ENCODE measurements at places on chromosomes 11 and 22.
A peak's percentile ranks its signal among the peaks of the same experiment; 100 is the strongest.

- peaks cover 4% of the 10 kb centered on the region for H3K27me3 ChIP-seq
- no peaks in the 10 kb centered on the region for H3K36me3 ChIP-seq
- H3K4me1 ChIP-seq = peaks cover 17% of the 10 kb centered on the region
- H3K27ac ChIP-seq = peak overlapping the region; percentile 55
These were observed 3.7 kb downstream of the INSC start for GRCh38 chr11:15118431-15118830.

- H3K27me3 ChIP-seq = no peaks in the 10 kb centered on the region
- no peak for DNase-seq
- no peak overlapping the region for H3K4me3 ChIP-seq
- H3K36me3 ChIP-seq = no peaks in the 10 kb centered on the region
- H3K27ac ChIP-seq = no peak overlapping the region
These were observed 13.4 kb upstream of the CTSD start for GRCh38 chr11:1776944-1777715.

DNA sequence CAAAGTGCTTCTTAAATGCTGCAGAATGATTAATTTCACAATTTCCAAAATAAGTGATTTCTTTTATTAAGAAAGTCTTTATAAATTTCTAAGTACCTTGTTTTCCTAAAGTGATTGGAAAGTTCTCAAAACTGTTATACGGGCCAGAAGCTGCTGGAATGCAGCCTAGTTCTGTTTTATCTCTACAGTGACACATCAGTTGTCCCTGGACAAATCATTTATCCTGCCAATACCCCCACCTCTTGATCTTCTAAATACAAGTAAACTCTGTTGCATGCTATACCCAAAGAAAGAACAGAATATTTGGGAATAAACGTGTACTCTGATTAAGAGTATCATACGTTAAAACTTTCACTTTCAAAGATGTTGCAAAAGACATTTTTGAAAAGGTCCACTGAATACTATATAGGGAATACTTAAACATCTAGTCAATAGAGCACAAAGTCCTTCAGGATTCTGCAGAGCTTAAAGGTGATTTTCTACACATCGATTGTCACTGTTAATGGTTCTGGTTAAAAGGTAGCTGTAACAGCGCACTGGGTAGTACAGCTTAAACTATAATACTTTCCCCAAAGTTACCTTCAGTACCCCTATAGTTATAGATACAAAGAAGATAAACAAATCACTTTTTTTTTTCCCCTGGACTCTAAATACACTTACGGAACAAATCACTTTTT, 92.1 kb upstream of the APOA1 start:
- H3K27me3 ChIP-seq = no peaks in the 10 kb centered on the region
- H3K4me3 ChIP-seq = peak overlapping the region; percentile 14
- H3K36me3 ChIP-seq = peaks cover 8% of the 10 kb centered on the region

- DNase-seq = no peak
- no peaks in the 10 kb centered on the region for H3K36me3 ChIP-seq
- peaks cover 59% of the 10 kb centered on the region for H3K27me3 ChIP-seq
- H3K27ac ChIP-seq = no peak overlapping the region
These were observed 2.1 kb downstream of the BARX2 start for GRCh38 chr11:129377739-129378138.

DNA sequence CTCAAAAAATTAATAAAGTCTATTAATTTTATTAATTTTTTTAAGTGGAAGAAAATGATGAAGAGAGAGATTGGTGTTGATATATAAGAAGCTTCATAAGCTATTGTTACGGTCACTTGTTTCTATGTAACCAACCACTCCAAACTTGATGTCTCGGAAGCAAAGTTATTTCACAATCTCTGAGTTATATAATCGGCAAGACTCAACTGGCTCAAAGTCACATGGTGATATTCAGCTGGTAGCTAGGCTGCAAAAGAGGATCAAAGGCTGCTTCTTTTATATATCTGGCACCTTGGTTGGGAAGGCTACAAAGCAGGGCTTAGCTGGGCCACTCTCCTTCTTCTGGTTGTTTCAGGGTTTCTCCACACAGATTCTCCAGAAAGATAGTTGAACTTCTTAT, 245.1 kb upstream of the ARHGAP42 start:
- no peak overlapping the region for H3K4me3 ChIP-seq
- H3K27ac ChIP-seq = no peak overlapping the region
- H3K27me3 ChIP-seq = no peaks in the 10 kb centered on the region
- H3K4me1 ChIP-seq = peaks cover 3% of the 10 kb centered on the region

DNA sequence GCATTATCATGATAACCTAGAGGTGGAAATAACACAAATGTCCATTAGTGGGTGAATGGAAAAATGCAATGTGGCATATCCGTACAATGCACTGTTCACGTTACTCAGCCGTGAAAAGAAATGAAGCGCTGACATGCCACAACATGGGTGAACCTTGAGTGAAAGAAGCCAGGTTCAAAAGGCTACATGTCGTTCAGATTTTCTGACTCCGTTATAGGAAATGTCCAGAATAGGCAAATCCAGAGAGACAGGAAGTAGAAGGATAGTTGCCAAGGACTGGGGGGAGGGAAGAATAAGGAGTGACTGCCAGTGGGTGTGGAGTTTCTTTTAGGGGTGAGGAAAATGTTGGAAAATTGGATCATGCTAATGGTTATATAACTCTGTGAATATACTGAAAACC, 133.8 kb downstream of the ATXN10 start:
- H3K4me1 ChIP-seq = peaks cover 6% of the 10 kb centered on the region
- no peaks in the 10 kb centered on the region for H3K27me3 ChIP-seq
- no peak for DNase-seq
- no peak overlapping the region for H3K4me3 ChIP-seq
- peaks cover 7% of the 10 kb centered on the region for H3K36me3 ChIP-seq

GRCh38 chr22:19092725-19093124, 29.5 kb downstream of the DGCR2 start:
- DNase-seq = no peak
- peaks cover 3% of the 10 kb centered on the region for H3K4me1 ChIP-seq
- H3K4me3 ChIP-seq = no peak overlapping the region
- H3K27me3 ChIP-seq = no peaks in the 10 kb centered on the region

GRCh38 chr22:34608540-34609115, 457.3 kb upstream of the ISX start:
- no peak overlapping the region for H3K27ac ChIP-seq
- H3K4me1 ChIP-seq = no peaks in the 10 kb centered on the region
- H3K36me3 ChIP-seq = no peaks in the 10 kb centered on the region
- no peak for DNase-seq

GRCh38 chr11:68044145-68044813, 5.5 kb downstream of the TCIRG1 start:
- no peak overlapping the region for H3K4me3 ChIP-seq
- H3K4me1 ChIP-seq = peaks cover 26% of the 10 kb centered on the region
- H3K27me3 ChIP-seq = peaks cover under 1% of the 10 kb centered on the region
- DNase-seq = no peak

DNA sequence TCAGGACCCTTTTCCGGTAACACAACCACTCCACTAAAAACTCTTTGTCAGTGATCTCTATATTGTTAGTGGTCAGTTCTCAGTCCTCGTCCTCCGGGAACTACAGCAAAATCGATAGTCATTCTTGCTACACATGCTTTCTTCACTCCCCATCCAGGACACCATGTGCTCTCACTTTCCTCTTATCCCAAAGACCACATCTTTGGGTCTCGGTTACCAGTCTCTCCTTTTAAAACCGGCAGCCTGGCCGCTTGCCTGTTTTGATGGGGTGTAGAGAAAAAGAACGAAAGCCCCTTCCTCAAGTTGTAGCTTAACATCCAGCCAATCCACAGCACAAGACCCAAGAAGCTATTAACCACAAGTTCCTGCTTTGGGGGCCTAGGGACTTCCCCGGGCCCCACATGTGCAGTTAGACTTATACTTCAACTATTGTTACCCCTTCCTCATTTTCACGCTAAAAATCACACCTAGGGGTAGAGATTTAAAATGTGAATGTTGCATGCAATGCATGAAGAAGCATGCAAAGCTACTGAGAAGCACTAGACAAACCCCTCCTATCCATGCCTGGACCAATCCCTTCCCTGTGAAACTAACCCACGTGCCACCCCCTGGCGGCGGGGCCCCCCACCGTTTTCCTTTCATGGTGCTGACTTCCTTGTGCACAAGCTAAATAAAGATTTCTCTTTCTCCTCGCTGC, 1.5 kb upstream of the TOLLIP start:
- no peak overlapping the region for H3K27ac ChIP-seq
- peaks cover 39% of the 10 kb centered on the region for H3K4me1 ChIP-seq
- H3K4me3 ChIP-seq = no peak overlapping the region
- peaks cover 19% of the 10 kb centered on the region for H3K36me3 ChIP-seq
- DNase-seq = no peak

GRCh38 chr11:9203691-9204311, 61.3 kb downstream of the DENND5A start:
- H3K27me3 ChIP-seq = no peaks in the 10 kb centered on the region
- H3K4me3 ChIP-seq = no peak overlapping the region
- peak; percentile 65 for DNase-seq
- H3K27ac ChIP-seq = no peak overlapping the region

DNA sequence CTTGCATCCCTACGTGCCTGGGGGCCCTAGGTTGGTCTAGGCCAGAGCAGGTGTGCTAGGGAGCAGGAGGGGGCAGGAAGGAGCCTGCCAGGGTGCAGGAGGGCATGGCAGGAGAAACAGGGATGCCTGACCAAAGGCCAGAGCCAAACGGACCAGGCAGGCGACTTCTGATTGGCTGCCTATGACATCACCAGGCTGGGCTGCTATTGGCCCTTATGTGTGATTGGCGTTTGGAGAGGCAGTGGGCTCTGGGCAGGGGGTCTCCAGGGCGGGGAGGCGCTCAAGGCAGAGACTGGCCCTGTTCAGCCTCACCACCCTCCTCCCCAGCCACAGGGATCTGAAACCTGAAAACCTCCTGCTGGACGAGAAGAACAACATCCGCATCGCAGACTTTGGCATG, 44.4 kb downstream of the MOB2 start:
- no peaks in the 10 kb centered on the region for H3K27me3 ChIP-seq
- H3K4me3 ChIP-seq = no peak overlapping the region
- H3K36me3 ChIP-seq = peaks cover 92% of the 10 kb centered on the region
- peak; percentile 32 for DNase-seq

- no peak for DNase-seq
- no peaks in the 10 kb centered on the region for H3K27me3 ChIP-seq
- H3K36me3 ChIP-seq = no peaks in the 10 kb centered on the region
- H3K4me1 ChIP-seq = peaks cover 46% of the 10 kb centered on the region
- H3K4me3 ChIP-seq = no peak overlapping the region
- H3K27ac ChIP-seq = peak overlapping the region; percentile 48
These were observed 9.8 kb downstream of the CD82 start for GRCh38 chr11:44575288-44575672.

DNA sequence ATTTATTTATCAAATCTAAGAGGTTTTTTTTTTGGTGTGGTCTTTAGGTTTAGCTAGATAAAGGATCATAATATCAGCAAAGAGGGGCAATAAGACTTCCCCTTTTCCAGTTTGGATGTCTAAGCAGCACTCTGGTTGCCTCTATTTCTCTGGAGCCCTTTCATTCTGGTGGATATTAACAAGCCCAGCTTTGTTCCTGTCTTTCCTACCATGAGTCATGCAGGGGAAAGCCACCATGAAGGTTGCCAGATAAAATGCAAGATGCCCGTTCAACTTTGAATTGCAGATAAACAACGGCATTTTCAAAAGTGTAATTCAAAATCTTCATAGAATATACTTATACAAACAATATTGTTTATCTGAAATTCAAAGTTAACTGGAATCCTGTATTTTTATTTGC, 143.6 kb downstream of the ADAMTS15 start:
- no peak overlapping the region for H3K27ac ChIP-seq
- no peaks in the 10 kb centered on the region for H3K36me3 ChIP-seq
- H3K4me3 ChIP-seq = no peak overlapping the region
- no peaks in the 10 kb centered on the region for H3K4me1 ChIP-seq
- no peaks in the 10 kb centered on the region for H3K27me3 ChIP-seq

- H3K4me3 ChIP-seq = peak overlapping the region; percentile 79
- H3K36me3 ChIP-seq = no peaks in the 10 kb centered on the region
- peak overlapping the region; percentile 94 for H3K27ac ChIP-seq
- no peak for DNase-seq
These were observed 1.7 kb downstream of the QSER1 start for GRCh38 chr11:32894149-32894827.

GRCh38 chr11:63897459-63898146, 19.4 kb downstream of the RCOR2 start:
- no peak overlapping the region for H3K27ac ChIP-seq
- H3K27me3 ChIP-seq = no peaks in the 10 kb centered on the region
- no peak overlapping the region for H3K4me3 ChIP-seq
- no peaks in the 10 kb centered on the region for H3K4me1 ChIP-seq

- no peak overlapping the region for H3K27ac ChIP-seq
- no peaks in the 10 kb centered on the region for H3K36me3 ChIP-seq
These were observed 69.8 kb downstream of the RELT start for GRCh38 chr11:73445980-73446379.

- no peak overlapping the region for H3K4me3 ChIP-seq
- H3K27ac ChIP-seq = peak overlapping the region; percentile 33
- H3K27me3 ChIP-seq = no peaks in the 10 kb centered on the region
- peaks cover 37% of the 10 kb centered on the region for H3K36me3 ChIP-seq
- H3K4me1 ChIP-seq = peaks cover 35% of the 10 kb centered on the region
These were observed 3.3 kb downstream of the FTH1 start for GRCh38 chr11:61964058-61964665.

DNA sequence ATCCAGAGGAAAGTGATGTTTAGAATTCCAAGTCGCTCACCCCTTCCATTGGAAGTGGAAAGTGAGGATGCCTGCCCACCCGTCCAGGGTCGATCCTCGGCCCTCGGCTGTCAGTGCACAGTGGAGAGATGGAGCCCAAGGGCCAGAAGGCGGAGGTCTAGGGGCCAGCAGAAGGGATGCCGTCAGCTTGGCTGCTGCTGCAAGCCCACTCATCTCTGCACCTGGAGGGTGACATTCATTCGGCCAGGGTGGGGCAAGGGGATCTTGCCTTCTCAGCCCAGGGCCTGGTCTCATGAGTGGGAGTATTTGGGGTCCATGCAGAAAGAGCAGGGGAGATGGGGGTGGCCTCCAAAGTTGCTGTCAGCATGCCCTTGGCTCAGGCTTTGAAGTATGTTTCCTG, 30.7 kb downstream of the LINC01488 start:
- peaks cover 11% of the 10 kb centered on the region for H3K4me1 ChIP-seq
- no peak for DNase-seq
- H3K27ac ChIP-seq = no peak overlapping the region
- no peak overlapping the region for H3K4me3 ChIP-seq

- no peak overlapping the region for H3K4me3 ChIP-seq
- no peak overlapping the region for H3K27ac ChIP-seq
- H3K36me3 ChIP-seq = no peaks in the 10 kb centered on the region
- no peak for DNase-seq
- H3K4me1 ChIP-seq = peaks cover 8% of the 10 kb centered on the region
- H3K27me3 ChIP-seq = no peaks in the 10 kb centered on the region
These were observed 2.2 kb downstream of the DYNC2H1 start for GRCh38 chr11:103111400-103111799.

- no peak for DNase-seq
- peaks cover 97% of the 10 kb centered on the region for H3K36me3 ChIP-seq
- no peaks in the 10 kb centered on the region for H3K27me3 ChIP-seq
- no peak overlapping the region for H3K4me3 ChIP-seq
These were observed 7.7 kb upstream of the SIPA1 start for GRCh38 chr11:65630215-65630614.

DNA sequence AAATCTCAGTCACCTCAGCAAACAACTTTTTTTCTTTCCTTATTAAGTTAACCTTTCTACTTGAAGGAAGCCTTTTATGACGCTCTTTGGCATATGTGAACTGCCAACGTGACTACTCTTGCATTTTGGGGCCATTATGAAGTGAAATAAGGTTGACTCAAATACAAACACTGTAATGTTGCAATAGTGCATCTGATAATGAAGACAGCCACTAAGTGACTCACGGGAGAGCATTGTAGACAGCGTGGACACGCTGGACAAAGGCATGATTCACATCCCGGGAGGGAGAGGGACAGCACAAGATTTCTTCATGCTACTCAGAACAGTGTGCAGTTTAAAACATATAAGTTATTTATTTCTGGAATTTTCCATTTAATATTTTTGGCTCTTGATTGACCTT, 560.8 kb downstream of the ETS1 start:
- no peaks in the 10 kb centered on the region for H3K27me3 ChIP-seq
- no peak overlapping the region for H3K27ac ChIP-seq
- DNase-seq = no peak
- no peak overlapping the region for H3K4me3 ChIP-seq
- no peaks in the 10 kb centered on the region for H3K36me3 ChIP-seq
- H3K4me1 ChIP-seq = no peaks in the 10 kb centered on the region

All from spinal cord (tissue), 10 donors.